ENCODE measurements at places on chromosomes 13 and 19.

GRCh38 chr13:45592758-45593157 lies 22.8 kb downstream of the ERICH6B start:
- no peak for DNase-seq

DNA sequence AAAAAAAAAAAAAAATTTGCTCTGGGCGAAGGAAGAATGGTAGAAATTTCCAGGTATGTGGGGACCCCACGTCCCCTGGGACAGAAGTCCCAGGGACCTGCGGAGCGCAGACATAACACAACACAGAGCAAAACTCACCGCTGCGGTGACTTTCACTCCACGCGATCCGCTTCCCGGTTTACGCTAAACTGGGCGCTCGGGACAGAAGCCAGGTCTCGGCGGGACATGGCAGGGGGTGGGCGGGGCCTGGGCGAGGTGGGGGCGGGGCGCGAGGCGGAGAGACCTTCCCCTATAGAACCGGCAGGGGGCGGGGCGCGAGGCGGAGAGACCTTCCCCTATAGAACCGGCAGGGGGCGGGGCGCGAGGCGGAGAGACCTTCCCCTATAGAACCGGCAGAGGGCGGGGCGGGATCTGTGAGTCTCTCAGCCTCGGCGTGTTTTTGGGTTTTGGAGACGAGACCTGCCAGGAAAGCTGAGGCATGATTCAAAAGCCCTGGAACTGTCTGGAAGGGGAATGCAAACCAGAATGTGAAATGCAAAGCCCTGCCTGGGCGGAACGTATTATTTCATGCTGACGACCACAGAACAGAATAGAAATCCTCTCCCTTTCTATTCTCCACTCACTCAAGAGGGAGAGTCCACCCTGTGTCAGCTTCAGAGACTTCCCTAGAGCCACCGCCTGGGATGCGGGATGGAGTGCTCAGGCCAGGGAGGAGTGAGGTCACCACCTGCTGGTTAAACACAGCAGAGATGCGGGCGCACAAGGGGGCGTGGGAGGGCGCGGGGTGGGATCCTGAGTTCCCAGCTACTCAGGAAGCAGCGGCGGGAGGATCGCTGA lies 20.2 kb upstream of the ERVV-1 start:
- no peak for DNase-seq

GRCh38 chr19:51794885-51795490 lies at the start of gene FPR3:
FPR3 (plus strand) TSS chr19:51795157; CDS start chr19:51823749, 28,592 bp downstream.
- no peak for DNase-seq

- no peak for DNase-seq
These were observed 13.4 kb downstream of the MBD3L2B start for GRCh38 chr19:7007859-7008258.

DNA sequence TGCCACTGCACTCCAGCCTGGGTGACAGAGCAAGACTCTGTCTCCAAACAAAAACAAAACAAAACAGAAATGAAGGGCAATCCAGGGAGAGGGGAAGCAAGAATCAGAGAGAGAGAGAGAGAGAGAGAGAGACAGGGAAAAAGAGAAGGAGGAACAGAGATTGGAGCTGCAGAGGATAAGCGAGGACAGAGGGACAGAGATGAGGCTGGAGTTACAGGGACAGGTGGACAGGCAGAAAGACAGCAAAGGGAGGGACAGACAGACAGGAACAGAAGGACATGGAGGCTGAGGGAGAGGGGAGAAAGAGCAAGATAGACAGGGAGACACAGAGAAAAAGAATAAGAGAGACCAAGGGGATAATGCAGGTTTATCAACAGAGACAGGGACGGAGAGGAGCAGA lies 1.3 kb upstream of the CRX start:
- DNase-seq, result no peak

DNA sequence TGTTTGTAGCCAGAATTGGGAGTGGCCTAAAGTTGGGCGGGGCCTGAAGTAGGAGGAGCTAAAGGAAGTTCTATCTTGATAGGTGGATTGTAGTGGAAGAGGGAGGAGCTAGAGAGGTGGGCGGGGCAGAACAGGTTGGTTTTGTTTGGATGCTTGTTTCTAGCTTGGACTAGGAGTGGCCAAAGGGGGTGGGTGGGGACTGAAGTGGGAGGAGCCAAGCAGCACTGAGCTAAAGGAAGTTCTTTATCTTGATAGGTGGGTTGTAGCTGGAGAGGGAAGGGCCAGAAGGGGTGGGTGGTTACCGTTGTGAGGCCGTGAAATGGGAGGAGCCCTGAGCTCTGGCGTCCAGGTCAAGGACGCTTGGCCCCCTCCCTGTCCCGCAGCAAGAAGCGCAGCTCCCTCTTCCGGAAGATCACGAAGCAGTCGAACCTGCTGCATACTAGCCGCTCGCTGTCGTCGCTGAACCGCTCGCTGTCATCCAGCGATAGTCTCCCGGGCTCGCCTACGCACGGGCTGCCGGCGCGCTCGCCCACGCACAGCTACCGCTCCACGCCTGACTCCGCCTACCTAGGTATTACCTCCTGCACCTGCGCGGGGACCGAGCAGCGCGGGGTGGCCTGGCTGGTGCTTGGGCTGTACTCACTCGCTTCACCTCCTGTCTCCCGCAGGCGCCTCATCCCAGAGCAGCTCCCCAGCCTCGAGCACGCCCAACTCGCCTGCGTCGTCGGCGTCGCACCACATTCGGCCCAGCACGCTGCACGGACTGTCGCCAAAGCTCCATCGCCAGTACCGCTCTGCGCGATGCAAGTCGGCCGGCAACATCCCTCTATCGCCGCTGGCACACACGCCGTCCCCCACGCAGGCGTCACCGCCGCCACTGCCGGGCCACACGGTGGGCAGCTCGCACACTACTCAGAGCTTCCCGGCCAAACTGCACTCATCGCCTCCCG lies 8.0 kb downstream of the DNASE2 start:
- DNase-seq, result no peak

DNA sequence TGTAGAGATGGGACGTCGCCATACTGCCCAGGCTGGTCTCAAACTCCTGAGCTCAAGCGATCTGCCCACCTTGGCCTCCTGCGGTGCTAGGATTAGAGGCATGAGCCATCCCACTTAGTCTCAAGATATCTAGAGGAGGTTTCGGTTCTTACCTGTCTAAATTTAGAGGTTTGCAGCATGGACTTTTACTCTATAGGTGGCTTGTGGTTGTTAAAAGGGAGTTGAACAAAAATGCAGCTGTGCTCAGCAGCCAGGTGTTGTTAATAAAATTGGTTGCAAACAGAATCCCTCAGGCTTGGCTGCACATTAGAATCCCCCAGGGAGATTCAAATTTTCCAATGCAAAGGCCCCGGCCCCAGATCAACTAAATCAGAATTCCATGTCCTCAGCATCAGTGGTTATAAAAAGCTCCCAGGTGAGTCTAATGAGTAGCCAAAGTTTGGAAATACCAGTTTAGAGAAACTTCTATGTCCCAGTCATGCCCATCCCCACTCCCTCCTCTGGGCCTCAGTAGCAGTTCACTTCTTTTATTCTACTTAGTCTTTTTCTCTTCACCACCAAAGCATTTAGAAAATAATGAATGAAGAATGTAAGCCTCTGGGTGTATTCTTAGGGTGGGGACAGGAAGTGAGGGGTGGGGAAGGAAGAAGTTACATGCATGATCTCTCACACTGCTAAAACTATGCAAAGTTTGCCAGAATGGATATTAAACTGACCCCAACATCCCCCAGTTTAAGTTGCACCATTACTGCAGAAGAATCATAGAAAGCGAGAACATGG lies 471.0 kb downstream of the COG6 start:
- DNase-seq, result no peak

Data from iPS DF 6.9 (cell line).